ENCODE measurements at places on chromosomes 5 and 9. TPM values are rescaled to one million over a fixed set of nuclear protein-coding genes. Genes with fewer than 3 reads are reported as not detected.

The ARID3C gene
- 5.3 TPM for total RNA-seq

GRCh38 chr9:89901920-89902319, 297.1 kb downstream of the GADD45G start:
- H3K4me3 ChIP-seq: no peak overlapping the region
- no peaks in the 10 kb centered on the region for H3K4me1 ChIP-seq
- no peaks in the 10 kb centered on the region for H3K27me3 ChIP-seq
- no peak for DNase-seq

DNA sequence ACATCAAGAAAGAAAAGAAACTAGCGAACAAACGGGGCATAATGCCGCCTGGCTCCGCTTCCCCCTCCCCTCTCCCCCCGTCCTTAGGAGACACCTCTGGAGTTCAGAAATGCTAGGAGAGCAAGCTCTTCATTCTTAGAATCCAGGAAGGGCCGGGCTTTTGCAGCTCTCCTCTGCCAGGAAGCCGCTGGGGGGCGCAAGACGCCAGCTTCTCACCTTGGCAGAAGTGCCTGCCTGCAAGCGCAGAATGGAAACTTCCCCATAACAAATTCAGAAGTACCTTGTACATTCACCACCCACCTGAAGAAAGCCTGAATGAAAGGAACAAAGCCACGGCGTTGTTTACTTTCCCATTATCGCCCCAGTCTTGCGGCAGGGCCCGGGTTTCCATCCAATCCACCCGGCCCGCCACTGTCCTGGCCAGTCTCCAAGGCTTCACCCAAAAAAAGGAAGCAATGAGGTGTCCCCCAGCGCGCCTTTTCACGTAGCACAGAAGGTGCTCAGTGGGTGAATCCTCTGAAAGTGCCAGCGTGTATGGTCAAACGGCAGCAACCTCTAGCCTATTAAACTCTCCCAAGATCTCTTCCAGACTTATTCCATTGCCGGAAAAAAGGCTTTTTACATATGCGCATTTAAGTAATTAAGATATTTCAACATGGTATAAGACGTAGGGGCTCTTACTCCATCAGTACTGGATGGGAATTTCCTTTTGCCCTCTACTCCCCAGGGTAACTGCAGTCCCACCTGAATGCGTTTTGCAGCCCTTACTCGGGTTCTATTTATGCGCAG, 1.6 kb upstream of the GADD45G start:
- peaks cover 38% of the 10 kb centered on the region for H3K4me1 ChIP-seq
- peaks cover 70% of the 10 kb centered on the region for H3K27me3 ChIP-seq
- H3K4me3 ChIP-seq: peak overlapping the region; percentile 40

GRCh38 chr5:34684281-34684979, 28.3 kb downstream of the RAI14 start:
- H3K27me3 ChIP-seq: no peaks in the 10 kb centered on the region
- H3K27ac ChIP-seq: peak overlapping the region; percentile 91
- H3K4me1 ChIP-seq: peaks cover 33% of the 10 kb centered on the region
- peak; percentile 78 for DNase-seq

GRCh38 chr9:98009936-98010335, 26.8 kb downstream of the ANP32B start:
- H3K36me3 ChIP-seq: peaks cover 7% of the 10 kb centered on the region
- H3K27ac ChIP-seq: no peak overlapping the region
- no peaks in the 10 kb centered on the region for H3K4me1 ChIP-seq
- DNase-seq: no peak
- H3K4me3 ChIP-seq: no peak overlapping the region

GRCh38 chr5:74258314-74258665, 382.2 kb downstream of the ENC1 start:
- H3K27me3 ChIP-seq: no peaks in the 10 kb centered on the region
- H3K4me1 ChIP-seq: peaks cover 27% of the 10 kb centered on the region

- no peaks in the 10 kb centered on the region for H3K27me3 ChIP-seq
- H3K4me1 ChIP-seq: no peaks in the 10 kb centered on the region
- DNase-seq: no peak
- H3K36me3 ChIP-seq: peaks cover 4% of the 10 kb centered on the region
- H3K27ac ChIP-seq: no peak overlapping the region
- no peak overlapping the region for H3K4me3 ChIP-seq
Observed at GRCh38 chr5:88934439-88934838, 51.5 kb upstream of the MEF2C start.

GRCh38 chr5:143574236-143574635, 170.8 kb upstream of the NR3C1 start:
- no peaks in the 10 kb centered on the region for H3K4me1 ChIP-seq
- H3K27me3 ChIP-seq: no peaks in the 10 kb centered on the region
- no peaks in the 10 kb centered on the region for H3K36me3 ChIP-seq
- no peak overlapping the region for H3K27ac ChIP-seq
- DNase-seq: no peak

- no peaks in the 10 kb centered on the region for H3K4me1 ChIP-seq
- DNase-seq: no peak
- H3K27ac ChIP-seq: no peak overlapping the region
- H3K27me3 ChIP-seq: no peaks in the 10 kb centered on the region
- H3K36me3 ChIP-seq: peaks cover 4% of the 10 kb centered on the region
- H3K4me3 ChIP-seq: no peak overlapping the region
Observed at GRCh38 chr5:79436224-79436623, 77.7 kb downstream of the HOMER1 start.

DNA sequence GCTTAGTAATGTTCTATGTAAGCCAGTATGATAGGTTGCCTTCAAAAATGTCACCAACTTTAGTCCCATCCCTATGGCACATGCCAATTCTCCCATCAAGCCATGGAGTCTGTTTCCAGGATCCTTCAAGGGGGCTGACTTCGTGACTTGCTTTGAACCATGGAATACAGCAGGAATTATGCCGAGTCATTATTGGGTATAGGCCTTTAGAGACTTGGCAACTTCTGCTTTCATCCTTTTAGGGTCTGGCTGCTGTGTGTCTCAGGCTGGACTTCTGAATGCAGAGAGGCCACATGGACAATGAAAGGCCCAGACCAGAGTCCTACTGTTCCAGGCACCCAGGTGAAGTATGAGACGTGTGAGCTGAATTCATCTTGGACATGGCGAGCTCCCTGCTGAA, 109.8 kb downstream of the DENND1A start:
- H3K27ac ChIP-seq: no peak overlapping the region
- peaks cover 3% of the 10 kb centered on the region for H3K4me1 ChIP-seq
- no peaks in the 10 kb centered on the region for H3K27me3 ChIP-seq
- no peak overlapping the region for H3K4me3 ChIP-seq
- DNase-seq: no peak
- H3K36me3 ChIP-seq: no peaks in the 10 kb centered on the region
